ENCODE measurements at places on chromosomes 7 and 10. TPM values are rescaled to one million over a fixed set of nuclear protein-coding genes. Genes with fewer than 3 reads are reported as not detected.

OR6B1 gene
- total RNA-seq, result not detected

HOXA7 gene
- 8.8 TPM for total RNA-seq

TEX36 gene
- total RNA-seq, result not detected

CCL26 gene
- total RNA-seq, result not detected

HABP2 gene
- not detected for total RNA-seq

PGAM2 gene
- 2.4 TPM for total RNA-seq

CCZ1B gene
- 72.0 TPM for total RNA-seq

CALML3 gene
- total RNA-seq, result not detected

NEUROG3 gene
- 0.43 TPM for total RNA-seq

DNA sequence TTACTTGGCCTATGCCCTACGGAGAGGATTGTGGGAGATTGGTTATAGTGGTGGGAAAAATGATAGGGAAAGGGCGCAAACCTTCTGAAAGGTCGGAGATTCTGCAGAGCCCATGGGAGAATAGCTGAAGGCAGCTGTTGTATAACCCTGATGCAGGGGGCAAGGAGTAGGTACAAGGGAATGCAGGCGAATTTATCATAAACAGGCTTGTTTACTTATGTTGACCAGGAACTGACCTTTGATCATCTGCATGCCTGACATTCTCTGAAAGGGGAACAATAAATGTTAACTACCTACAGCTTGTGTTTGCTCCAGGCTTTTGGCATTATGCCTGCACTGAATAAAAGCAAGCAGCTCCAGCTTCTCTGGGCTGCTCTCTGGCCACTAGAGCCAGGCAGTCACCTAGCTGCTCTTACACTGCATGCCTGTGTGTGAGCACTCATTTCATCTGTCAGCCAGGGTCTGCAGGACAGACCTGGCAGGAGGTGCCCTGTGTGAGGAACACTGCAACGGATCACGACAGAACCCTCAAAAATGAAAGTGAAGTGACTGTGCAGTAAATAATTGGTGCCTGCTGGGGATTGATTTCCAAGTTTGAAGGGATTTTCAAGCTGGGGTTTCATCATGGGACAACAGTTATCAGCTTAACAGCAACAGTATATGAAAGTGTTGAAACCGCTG, 31.1 kb upstream of the ABCA13 start:
- peaks cover 20% of the 10 kb centered on the region for H3K4me1 ChIP-seq
- peaks cover 7% of the 10 kb centered on the region for H3K36me3 ChIP-seq
- no peak for DNase-seq
- H3K27me3 ChIP-seq, result no peaks in the 10 kb centered on the region

DNA sequence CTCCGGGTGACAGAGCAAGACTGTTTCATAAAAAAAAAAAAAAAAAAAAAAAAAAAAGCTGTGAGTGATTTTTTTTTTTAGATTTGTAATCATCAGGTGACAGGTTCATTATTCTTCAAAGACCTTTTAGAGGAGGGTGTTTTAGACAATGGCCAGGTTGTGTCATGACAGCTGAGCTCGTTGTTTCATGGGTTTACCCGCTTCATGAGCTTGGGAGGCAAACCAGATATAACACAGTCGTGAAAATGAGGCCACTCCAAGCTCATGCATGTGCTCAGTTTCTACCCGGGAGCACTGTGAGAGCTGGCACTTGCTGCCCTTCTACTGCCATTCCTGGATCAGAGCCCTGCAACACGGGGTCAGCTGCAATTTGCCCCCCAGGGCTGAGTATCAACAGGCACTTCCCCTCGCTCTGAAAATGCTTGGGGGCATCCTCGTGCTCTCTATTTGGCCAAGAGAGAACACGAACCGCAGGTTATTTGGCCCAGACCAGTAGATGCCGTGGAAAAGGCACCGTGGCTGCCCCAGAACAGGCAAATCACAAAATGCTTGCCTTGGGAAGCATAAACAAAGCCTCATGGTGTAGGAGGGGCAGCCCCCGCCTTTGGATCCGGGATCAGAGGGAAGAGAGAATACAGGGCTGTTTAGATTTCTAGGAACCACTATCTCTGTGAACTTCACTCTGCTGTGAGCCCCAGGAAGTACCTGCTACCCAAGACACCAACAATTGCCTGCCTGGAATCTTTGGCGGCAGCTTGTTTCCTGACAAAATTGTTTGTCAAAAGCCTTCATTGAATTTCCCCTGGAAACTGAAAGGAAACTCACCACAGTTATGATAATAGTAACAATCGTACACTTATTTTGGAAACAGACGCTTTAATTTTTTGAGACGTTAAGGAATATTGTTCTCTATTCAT, 371.0 kb downstream of the FRMD4A start:
- H3K27me3 ChIP-seq, result no peaks in the 10 kb centered on the region
- peaks cover 7% of the 10 kb centered on the region for H3K36me3 ChIP-seq
- H3K27ac ChIP-seq, result no peak overlapping the region
- DNase-seq, result no peak

DNA sequence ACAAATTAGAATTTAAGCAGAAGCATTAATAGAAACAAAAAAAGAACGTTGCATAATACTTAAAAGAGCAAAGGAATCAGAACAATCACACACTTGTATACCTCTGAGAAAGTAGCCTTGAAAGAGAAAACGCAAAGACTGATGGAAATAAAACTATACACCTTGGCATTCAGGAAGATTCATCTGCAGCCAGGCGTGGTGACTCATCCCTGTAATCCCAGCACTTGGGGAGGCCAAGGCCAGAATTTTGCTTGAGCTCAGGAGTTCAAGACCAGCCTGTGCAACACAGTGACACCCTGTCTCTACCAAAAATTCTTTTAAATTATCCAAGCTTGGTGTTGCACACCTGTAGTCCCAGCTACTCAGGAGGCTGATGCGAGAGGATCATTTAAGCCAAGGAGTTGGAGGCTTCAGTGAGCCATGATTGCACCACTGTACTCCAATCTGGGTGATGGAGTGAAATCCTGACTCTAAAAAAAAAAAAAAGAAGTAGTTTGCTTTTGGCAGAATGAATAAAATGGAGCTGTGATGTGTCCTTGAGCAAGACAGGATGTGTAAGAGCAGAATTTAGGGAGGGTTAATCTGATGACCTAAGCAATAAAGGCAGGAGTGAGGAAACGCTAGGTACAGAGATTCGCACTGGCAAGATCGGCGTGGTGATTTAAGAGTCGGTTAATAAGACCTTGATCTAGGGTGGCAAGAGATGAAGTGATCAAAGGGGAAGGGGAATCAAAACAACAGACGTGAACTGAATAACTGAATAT, 75.8 kb upstream of the NRP1 start:
- peaks cover 5% of the 10 kb centered on the region for H3K4me1 ChIP-seq
- H3K4me3 ChIP-seq, result no peak overlapping the region
- no peaks in the 10 kb centered on the region for H3K36me3 ChIP-seq
- H3K27me3 ChIP-seq, result no peaks in the 10 kb centered on the region
- no peak for DNase-seq

DNA sequence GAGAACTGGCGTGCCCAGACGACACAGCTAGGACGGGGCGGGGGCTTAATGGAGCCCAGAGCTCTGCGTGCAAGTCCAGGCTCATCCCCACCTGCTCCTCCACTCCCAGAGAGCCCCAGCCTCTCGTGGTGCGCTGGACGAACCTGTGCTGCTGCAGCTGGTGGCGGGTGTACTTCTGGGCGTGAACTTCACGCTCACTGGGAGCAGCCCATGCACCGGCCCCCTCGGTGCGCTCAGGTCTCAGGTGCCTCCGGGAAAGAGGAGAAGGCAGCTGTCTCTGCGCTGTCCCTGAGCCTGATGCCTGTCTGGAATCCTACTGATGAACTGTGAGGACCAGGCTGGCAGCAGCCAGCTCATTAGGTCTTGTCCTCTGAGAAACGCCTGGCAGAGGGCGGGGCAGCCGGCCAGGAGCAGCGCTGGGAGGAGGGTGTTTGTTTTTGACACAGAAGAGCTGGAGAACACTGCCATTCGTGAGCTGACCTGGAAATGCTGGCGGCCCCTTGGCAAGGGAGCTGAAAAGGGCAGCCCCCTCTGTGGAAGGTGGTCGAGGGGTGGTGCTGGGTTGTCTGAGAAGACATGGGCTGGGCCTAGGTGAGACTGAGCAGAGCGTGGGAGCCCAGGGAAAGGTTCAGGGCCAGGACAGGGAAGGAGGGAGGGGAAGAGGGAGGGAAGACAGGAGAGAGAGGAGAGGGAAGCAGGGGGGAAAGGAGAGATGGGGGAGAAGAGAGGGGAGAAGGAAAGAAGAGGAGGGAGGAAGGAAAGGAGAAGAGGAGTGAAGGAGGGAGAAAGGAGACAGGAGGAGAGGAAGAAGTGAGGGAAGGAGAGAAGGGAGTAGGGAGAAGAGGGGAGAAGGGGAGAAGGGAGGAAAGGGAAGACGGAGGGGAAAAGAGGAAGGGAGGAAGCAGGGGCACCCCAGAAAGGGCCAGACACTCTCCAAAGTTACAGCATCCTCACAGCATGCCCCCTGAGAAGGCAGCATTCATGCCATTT, 53.5 kb upstream of the TNS3 start:
- no peaks in the 10 kb centered on the region for H3K36me3 ChIP-seq
- H3K27me3 ChIP-seq, result no peaks in the 10 kb centered on the region
- H3K4me3 ChIP-seq, result no peak overlapping the region
- no peak overlapping the region for H3K27ac ChIP-seq
- no peak for DNase-seq

- no peak overlapping the region for H3K27ac ChIP-seq
- no peak overlapping the region for H3K4me3 ChIP-seq
- no peak for DNase-seq
- H3K27me3 ChIP-seq, result no peaks in the 10 kb centered on the region
- H3K36me3 ChIP-seq, result no peaks in the 10 kb centered on the region
These were observed 292.4 kb downstream of the ZWINT start for GRCh38 chr10:56068473-56069263.

DNA sequence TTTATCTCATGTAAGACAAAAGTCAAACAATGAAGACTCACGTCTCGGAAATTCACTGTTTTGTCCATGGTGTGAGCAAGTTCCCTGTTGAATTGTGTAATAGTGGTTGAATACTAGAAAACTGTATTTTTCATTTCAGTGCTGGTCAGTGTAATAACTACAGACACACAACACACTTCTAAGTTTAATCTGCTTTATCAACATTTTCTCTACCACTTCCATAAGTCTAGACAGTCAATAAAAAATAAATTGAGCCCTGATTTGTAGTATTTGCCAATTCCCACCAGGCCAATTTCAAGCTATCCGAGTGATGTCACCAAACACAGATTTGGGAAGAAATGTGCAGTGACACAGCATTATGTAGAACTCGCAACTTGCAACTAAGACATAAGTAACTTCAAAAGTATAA, 81.9 kb downstream of the GPR141 start:
- H3K4me1 ChIP-seq, result no peaks in the 10 kb centered on the region
- no peaks in the 10 kb centered on the region for H3K36me3 ChIP-seq
- no peak overlapping the region for H3K27ac ChIP-seq

- H3K27me3 ChIP-seq, result peaks cover 22% of the 10 kb centered on the region
- H3K36me3 ChIP-seq, result no peaks in the 10 kb centered on the region
- no peak overlapping the region for H3K27ac ChIP-seq
- no peak for DNase-seq
These were observed 36.6 kb upstream of the LRRC18 start for GRCh38 chr10:48976196-48976595.

GRCh38 chr7:38630720-38631673, at the start of gene AMPH:
AMPH (minus strand) TSS chr7:38631373; CDS start chr7:38631351, 22 bp downstream.
- H3K4me1 ChIP-seq, result peaks cover 19% of the 10 kb centered on the region
- H3K36me3 ChIP-seq, result no peaks in the 10 kb centered on the region
- DNase-seq, result peak; percentile 71
- H3K27ac ChIP-seq, result peak within 1 kb of the TSS; percentile 96

DNA sequence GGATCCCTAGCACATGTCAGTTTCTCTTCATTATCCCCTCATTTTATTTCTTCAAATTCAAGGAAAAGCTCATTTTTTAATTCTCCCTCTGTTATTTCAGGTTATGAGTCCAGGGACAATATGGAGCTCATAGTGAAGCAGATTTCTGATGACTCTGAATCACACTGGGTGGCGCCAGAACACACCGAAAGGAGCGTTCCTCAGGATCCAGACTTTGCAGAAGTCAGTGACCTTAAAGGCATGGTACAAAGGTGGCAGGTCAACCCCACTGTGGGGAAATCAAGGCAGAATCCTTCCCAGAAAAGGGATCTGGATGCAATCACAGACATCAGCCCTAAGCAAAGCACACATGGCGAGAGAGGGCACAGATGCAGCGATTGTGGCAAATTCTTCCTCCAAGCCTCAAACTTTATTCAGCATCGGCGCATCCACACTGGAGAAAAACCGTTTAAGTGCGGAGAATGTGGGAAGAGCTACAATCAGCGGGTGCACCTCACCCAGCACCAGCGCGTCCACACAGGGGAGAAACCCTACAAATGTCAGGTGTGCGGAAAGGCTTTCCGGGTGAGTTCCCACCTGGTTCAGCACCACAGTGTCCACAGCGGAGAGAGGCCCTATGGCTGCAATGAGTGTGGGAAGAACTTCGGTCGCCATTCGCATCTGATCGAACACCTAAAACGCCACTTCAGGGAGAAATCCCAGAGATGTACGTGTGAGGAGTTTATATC, 21.4 kb downstream of the ZKSCAN5 start:
- H3K4me3 ChIP-seq, result no peak overlapping the region
- H3K36me3 ChIP-seq, result peaks cover 56% of the 10 kb centered on the region

- H3K27me3 ChIP-seq, result peaks cover 23% of the 10 kb centered on the region
- no peak overlapping the region for H3K27ac ChIP-seq
- H3K36me3 ChIP-seq, result no peaks in the 10 kb centered on the region
- peaks cover 32% of the 10 kb centered on the region for H3K4me1 ChIP-seq
These were observed 223.1 kb upstream of the PPP2R2D start for GRCh38 chr10:131677671-131678070.

GRCh38 chr7:39746103-39746819, 122.9 kb downstream of the RALA start:
- no peak overlapping the region for H3K4me3 ChIP-seq
- H3K27ac ChIP-seq, result no peak overlapping the region
- no peaks in the 10 kb centered on the region for H3K27me3 ChIP-seq

GRCh38 chr7:5333121-5334045, 50.6 kb downstream of the SLC29A4 start:
- peaks cover 36% of the 10 kb centered on the region for H3K36me3 ChIP-seq
- H3K27ac ChIP-seq, result peak overlapping the region; percentile 84
- DNase-seq, result no peak
- H3K27me3 ChIP-seq, result no peaks in the 10 kb centered on the region

DNA sequence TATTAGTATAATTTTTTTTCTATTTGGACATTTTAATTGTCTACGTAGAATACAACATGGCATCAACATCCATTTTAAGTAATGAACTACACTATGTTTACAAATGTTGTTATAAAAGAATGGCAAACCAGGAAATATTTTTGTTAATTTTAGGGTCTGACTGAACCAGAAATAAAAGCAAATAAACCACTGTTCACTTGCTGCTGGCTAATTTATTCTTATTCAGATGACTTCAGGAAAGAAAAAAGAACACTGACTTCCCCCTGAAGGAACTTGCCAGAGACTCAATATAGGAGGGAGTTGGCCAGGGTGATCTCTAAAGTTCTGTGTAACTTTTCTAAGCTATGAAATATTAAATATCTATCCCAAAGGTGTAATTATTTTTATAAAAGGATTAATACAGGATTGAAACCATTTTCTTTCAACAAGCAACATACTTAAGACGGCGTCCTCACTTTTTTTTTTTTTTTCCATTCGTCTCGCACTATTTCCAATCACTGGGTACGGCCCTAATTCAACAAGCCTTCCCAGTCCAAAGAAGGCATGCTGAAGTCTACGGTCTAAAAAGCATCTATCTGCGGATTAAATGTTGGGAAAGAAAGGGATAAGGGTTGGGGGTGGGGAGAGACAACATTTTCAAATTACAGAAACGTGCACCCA, 1.2 kb downstream of the USP6NL start:
- no peak for DNase-seq
- H3K27ac ChIP-seq, result peak overlapping the region; percentile 81
- H3K4me1 ChIP-seq, result peaks cover 31% of the 10 kb centered on the region
- no peaks in the 10 kb centered on the region for H3K36me3 ChIP-seq

GRCh38 chr7:89666136-89666835, 488.0 kb upstream of the STEAP1 start:
- no peaks in the 10 kb centered on the region for H3K36me3 ChIP-seq
- H3K4me3 ChIP-seq, result no peak overlapping the region
- H3K4me1 ChIP-seq, result no peaks in the 10 kb centered on the region
